Activated T-cell treated with anti-CD3 and anti-CD28 coated beads, Interleukin-2, amount 50 U/mL, for 72 hours (primary cell): ENCODE measurements at places on chromosomes 11 and 22. TPM values are rescaled to one million over a fixed set of nuclear protein-coding genes. Genes with fewer than 3 reads are reported as not detected.

DNA sequence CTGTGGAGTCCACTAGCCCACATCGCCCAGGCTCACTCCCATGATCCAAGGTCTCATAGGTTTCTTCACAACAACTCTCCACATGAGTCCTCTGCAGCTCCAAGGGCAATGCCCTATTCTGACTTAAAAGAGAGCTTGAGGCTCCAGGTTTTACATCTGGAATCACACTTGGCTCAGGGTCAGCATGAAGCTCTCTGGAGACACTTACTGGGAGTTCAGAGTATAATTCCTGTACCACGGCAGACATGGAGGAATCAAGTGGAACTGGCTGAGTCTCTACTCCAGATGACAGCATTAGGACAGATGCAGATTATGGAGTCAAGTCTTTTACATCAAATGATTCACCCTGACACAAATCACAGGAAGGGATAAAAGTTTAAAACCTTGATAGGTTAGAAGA is 11.4 kb downstream of the PRR14L start:
- DNase-seq: no peak

DNA sequence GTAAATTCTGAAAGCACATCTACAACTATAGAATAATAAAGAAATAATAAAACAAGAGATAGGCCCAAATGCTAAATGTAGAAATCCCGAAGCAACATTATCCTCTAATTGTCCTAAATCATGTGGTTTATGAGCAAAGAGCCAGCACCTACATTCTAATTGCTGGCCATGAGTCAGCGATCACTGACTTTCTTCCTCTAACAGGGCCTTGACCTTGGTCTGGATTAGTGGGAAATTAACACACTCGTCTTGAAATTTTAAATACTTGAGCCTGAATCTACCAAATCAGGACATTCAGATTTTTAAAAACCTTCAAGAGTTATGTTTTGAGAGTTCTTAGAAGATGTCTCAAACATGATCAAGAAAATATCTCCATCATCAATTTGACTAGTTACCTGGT is 727.6 kb downstream of the METTL15 start:
- no peak for DNase-seq

OR8B8 gene
- total RNA-seq: not detected

GRCh38 chr11:45457649-45458048 is 171.5 kb upstream of the SYT13 start:
- no peak for DNase-seq

GRCh38 chr22:21755851-21756284 is 20.3 kb upstream of the YPEL1 start:
- no peak for DNase-seq

GRCh38 chr11:89495951-89496350 is 4.8 kb upstream of the NOX4 start:
- DNase-seq: no peak

DNA sequence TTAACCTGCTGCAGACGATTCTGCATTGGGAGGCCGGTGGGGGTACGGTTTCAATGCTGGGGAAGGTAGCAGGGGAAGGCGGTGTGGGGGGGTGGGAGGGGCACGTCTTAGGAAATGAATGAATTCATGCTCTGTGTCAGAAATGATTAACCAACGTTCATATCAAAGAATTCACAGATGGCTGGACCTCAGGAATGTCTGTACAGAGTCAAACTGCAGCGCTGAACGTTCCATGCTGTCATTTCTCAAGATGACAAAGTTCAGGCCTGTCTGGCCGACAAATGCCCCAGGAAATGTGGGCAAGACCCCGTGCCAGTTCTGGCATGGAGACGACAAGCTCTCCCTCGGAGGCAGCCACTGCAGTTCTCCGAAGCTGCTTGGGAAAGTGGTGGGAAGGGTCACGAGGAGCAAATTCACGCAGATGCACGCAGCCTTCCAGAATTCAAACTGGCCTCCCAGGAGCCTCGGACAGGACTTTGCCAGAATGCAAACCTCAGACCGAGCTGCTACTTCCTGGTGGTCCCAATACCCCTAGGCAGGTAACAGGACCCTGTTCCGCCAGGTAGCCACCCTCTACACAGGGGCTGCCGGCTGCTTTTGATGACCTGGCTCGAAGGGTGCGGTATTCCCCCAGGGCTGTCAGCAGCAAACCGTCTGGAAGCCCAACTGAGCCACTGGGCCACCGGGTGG is 81.5 kb downstream of the TRMU start:
- DNase-seq: no peak

BDNF gene
- total RNA-seq: not detected

OR8G1 gene
- total RNA-seq: not detected

DNA sequence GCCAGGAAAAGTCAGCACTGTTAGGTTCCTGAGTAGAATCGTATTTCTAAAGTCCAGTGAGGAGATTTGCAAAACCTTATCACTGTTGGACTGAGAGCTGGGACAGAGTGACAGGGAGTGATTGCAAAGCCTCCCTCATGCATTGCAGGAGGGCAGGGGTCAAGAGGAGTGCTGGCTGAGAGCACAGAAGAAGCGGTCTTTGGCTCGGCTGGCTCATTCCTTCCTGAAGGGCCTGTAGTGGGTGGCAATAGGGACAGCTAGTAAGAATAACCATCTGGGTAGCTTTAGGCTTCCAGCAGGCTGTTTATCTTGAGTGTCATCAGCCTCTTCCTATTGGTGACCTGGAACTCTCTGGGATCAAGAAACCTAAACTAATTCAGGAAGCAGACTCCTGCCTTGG is 53.4 kb downstream of the CD44 start:
- DNase-seq: no peak

GRCh38 chr11:4090258-4090657 is 4.3 kb upstream of the RRM1 start:
- peak; percentile 19 for DNase-seq

DNA sequence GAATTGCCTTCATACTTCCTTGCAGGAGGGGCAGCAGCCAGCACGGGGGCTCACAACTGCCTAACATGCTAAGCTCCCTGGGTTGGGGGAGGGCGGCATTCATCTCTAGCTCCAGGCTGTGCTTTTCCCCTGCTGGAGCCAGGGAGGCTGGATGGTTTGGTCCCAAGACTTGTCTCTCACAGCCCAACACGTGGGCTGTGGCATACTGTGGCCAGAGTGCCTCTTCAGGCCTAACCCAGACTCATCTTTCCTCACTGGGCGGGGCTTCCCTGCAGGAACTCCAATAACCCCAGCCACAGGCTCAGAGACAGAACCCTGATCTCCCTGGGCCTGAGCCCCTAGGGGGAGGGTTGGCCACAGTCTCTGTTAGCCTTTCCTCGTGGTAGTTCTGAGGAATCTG is 121.9 kb upstream of the PLET1 start:
- DNase-seq: no peak

DNA sequence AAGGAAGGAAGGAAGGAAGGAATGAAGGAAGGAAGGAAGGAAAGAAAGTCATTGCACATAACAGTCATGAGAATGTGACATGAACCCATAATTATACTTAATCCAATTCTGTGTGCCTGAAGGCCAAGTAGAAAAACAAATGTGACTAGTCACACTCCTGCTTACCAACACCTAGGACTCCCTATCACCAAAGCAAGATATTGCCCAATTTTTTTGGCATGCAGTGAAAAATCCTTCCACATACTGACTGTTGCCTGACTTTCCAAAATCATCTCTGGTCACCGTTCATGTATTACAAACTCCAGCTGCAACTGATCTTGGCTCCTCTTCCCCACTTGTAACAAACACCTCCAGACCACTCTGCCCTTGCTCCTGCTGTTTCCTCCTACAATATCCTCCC is 516.8 kb downstream of the OPCML start:
- no peak for DNase-seq

DNA sequence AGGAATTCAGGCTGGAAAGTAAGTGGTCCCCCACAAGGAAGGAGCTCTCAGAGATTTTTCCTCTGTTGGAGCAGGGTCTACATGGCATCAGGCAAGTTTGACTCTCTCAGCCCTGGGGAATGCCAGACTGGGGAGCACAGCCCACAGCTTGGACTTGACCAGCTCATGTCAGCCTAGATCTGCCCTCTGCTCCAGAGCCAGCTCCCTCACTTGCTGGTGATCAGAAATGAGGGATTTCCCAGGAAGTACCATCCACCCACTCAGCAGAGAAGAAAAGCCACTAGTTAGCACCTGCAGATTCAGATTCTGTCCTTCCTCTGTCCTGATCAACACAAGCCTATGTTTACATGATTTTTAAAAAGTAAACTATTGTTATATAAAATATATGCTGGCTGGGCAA is 13.0 kb downstream of the TALDO1 start:
- no peak for DNase-seq

GRCh38 chr11:100674212-100674611 is 12.9 kb upstream of the ARHGAP42 start:
- DNase-seq: no peak

DNA sequence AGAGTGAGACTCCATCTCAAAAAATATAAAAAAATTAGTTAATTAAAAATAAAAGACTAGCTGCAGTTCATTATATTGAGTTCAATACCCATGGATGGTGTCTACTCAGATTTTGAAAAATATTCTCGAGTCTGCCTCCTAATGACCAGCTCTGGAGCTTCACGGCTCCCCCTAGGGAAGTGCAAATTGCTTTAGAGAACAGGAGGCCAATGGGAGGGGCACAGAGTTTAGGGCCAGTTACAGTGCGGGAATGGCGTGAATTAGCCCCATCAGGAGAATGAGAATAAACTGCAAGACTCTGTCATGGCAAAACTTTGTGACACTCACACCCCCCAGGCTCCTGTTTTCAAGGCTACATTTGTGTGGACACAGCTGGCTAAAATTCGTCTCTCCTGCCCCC is 4.6 kb downstream of the FGF4 start:
- no peak for DNase-seq
